ENCODE measurements at places on chromosomes 4 and X. TPM values are rescaled to one million over a fixed set of nuclear protein-coding genes. Genes with fewer than 3 reads are reported as not detected.
A peak's percentile ranks its signal among the peaks of the same experiment; 100 is the strongest.

NDNF gene
- total RNA-seq, result 1.3 TPM

CT45A2 gene
- not detected for total RNA-seq

RTL3 gene
- not detected for total RNA-seq

HAND2 gene
- total RNA-seq, result not detected

FRMD7 gene
- total RNA-seq, result not detected

FAT1 gene
- 34.3 TPM for total RNA-seq

ABLIM2 gene
- total RNA-seq, result 7.5 TPM

PNCK gene
- 4.3 TPM for total RNA-seq

MTNR1A gene
- total RNA-seq, result not detected

SERTM2 gene
- total RNA-seq, result not detected

ARX gene
- 0.98 TPM for total RNA-seq

CSAG1 gene
- 0.98 TPM for total RNA-seq

GJB1 gene
- total RNA-seq, result not detected

STK26 gene
- 1.7 TPM for total RNA-seq

PLP1 gene
- total RNA-seq, result 0.20 TPM

CLDN22 gene
- total RNA-seq, result not detected

- H3K4me3 ChIP-seq, result no peak overlapping the region
- no peaks in the 10 kb centered on the region for H3K36me3 ChIP-seq
- no peak overlapping the region for H3K27ac ChIP-seq
- no peaks in the 10 kb centered on the region for H3K4me1 ChIP-seq
Measured at GRCh38 chrX:30851449-30851848, 37.6 kb downstream of the TAB3 start.

DNA sequence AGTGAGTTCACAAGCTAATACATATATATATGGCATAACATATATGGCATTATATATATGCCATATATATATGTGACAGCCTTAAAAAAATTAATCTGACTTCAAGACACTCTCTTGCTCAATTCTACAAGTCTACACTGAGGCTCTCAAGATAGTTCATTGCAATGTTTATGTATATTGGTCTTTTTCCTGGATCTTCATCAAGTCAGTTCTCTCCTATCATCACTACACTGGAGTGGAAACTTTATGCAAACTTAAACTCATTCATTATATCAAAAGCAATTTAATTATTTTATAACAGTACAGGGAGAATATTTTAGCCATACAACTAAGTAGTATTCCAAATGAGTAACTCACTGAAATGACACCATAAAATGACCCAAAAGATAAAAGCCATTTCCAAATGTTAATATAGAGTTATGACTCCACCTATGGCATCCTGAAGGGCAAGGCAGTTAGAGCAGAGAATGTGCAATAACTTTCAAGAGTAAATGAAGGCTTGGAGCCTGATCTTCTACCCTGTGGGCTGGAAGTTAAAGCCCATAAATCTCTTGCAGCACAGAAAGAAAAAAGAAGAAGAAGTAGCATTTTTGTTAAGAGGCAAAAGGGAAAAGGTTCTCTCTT lies 176.3 kb upstream of the SLIT2 start:
- no peaks in the 10 kb centered on the region for H3K36me3 ChIP-seq
- no peak for DNase-seq
- H3K4me3 ChIP-seq, result no peak overlapping the region
- H3K4me1 ChIP-seq, result no peaks in the 10 kb centered on the region
- no peaks in the 10 kb centered on the region for H3K27me3 ChIP-seq

- H3K36me3 ChIP-seq, result no peaks in the 10 kb centered on the region
- DNase-seq, result peak; percentile 15
- no peaks in the 10 kb centered on the region for H3K27me3 ChIP-seq
- H3K4me1 ChIP-seq, result peaks cover 2% of the 10 kb centered on the region
Measured at GRCh38 chrX:15761564-15762191, 23.6 kb downstream of the CA5B start.

- H3K27me3 ChIP-seq, result peaks cover 1% of the 10 kb centered on the region
- DNase-seq, result peak; percentile 28
- peaks cover 34% of the 10 kb centered on the region for H3K4me1 ChIP-seq
- H3K36me3 ChIP-seq, result no peaks in the 10 kb centered on the region
- H3K4me3 ChIP-seq, result peak overlapping the region; percentile 68
- peak overlapping the region; percentile 94 for H3K27ac ChIP-seq
Measured at GRCh38 chr4:140297221-140297570, 76.2 kb upstream of the SCOC start.

DNA sequence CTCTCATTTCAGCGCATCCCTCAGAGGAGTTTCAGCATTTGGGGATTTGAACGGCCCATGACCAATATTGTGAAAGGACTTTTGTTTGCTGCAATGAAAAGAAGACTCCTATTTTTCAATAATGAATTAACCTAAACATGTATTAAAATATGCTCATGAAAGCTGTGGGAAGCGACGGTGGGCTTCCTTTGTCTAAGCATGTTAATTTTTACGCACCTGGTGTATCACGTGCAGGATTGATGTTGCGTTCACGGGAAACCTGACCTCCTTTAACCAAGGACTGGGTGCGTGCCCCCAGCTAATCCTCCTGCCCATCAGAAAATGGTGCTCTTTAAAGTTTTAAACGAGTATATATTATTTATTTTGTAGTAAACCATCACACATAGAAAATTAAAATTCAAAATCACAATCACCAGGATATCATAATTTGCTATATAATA lies 590 bp upstream of the CCDC110 start:
- H3K4me1 ChIP-seq, result peaks cover 2% of the 10 kb centered on the region
- peaks cover 5% of the 10 kb centered on the region for H3K27me3 ChIP-seq
- H3K4me3 ChIP-seq, result peak overlapping the region; percentile 86

DNA sequence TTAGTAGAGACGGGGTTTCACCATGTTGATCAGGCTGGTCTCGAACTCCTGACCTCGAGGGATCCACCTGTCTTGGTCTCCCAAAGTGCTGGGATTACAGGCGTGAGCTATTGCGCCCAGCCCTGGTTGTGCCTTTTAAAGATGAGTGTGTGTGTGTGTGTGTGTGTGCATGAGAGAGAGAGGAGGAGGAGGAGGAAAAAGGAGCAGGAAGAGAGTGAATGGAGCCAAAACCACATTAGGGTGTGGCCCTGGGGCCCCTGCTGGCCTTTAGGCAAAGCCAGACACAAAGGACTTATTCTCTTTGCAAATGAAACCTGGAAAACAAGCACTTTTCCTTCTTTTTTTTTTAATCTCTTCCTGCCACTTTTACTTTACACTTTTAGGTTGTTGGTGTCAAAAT lies 48.2 kb upstream of the KLF3 start:
- H3K27me3 ChIP-seq, result no peaks in the 10 kb centered on the region
- H3K4me3 ChIP-seq, result no peak overlapping the region
- no peak for DNase-seq
- no peak overlapping the region for H3K27ac ChIP-seq

DNA sequence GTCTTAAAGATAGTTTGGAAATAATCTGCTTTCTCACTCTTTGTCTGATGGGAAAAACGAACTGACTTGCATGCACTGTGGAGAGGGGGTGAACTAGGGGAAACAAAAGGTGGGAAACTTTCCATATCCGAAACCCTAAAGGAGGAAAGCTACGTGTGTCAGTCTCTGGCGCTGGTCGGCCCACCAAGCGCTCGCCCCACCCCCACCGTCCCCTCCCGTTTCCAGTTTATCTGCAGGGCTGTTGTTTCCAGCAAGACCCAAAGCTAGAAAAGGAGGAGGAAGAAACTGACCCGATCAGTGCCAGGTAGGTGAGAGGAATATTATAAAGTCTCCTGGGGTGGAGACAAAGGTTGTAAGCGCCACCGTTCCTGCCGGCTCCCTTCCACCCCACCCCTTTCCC lies 552 bp downstream of the TCEAL9 start:
- peak overlapping the region; percentile 98 for H3K27ac ChIP-seq
- H3K4me1 ChIP-seq, result peaks cover 3% of the 10 kb centered on the region
- H3K36me3 ChIP-seq, result no peaks in the 10 kb centered on the region

DNA sequence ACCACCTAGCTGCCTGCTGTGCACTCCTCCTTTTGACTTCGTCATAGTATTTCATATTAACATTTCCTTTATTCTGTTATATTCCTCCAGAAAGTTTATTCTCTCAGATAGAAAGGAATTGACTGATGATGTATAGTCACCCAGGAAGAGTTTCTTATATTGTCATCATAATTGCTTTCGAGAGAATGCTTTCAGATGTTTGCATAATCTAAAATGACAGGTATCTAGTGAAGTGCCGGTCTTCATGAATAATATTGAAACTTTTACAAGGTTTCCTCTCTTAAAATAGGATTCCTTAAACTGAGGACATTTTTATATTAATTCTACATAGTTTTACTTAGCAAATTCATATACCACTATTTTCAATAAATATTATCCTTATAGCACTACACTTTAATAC lies 10.1 kb downstream of the SEC24D start:
- peaks cover 24% of the 10 kb centered on the region for H3K4me1 ChIP-seq
- no peak overlapping the region for H3K27ac ChIP-seq
- H3K27me3 ChIP-seq, result peaks cover 3% of the 10 kb centered on the region
- no peak for DNase-seq
- H3K36me3 ChIP-seq, result peaks cover 6% of the 10 kb centered on the region

- no peak overlapping the region for H3K27ac ChIP-seq
- no peak overlapping the region for H3K4me3 ChIP-seq
- DNase-seq, result no peak
- H3K36me3 ChIP-seq, result no peaks in the 10 kb centered on the region
- H3K27me3 ChIP-seq, result peaks cover 3% of the 10 kb centered on the region
Measured at GRCh38 chr4:94304365-94304971, 38.2 kb downstream of the HPGDS start.

- no peak for DNase-seq
- H3K27ac ChIP-seq, result no peak overlapping the region
- no peaks in the 10 kb centered on the region for H3K36me3 ChIP-seq
Measured at GRCh38 chr4:16160457-16160856, 65.8 kb downstream of the TAPT1 start.

- no peak overlapping the region for H3K27ac ChIP-seq
- H3K36me3 ChIP-seq, result no peaks in the 10 kb centered on the region
- H3K4me3 ChIP-seq, result no peak overlapping the region
- no peaks in the 10 kb centered on the region for H3K4me1 ChIP-seq
- no peak for DNase-seq
- no peaks in the 10 kb centered on the region for H3K27me3 ChIP-seq
Measured at GRCh38 chrX:151904989-151905388, 7.7 kb upstream of the MAGEA4 start.

DNA sequence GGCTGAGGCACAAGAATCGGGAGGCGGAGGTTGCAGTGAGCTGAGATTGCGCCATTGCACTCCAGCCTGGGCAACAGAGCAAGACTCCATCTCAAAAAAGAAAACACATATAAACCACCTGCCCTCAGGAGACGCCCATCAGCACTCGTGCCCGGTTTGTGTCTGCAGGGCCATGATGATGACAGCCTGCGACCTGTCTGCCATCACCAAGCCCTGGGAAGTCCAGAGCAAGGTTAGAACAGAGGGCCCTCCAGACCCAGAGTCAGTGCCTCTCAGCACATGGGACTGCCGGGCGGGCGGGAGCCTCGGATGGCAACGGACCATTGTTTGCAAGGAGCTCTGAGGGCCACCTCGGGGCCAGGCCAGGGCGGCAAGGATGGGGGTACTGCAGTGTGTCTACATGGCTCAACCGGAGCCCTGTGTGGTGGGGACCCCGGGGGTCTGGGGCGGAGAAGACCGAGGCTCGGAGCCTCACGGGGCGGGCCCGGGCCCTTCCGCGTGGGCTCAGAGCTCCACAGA lies 9.3 kb downstream of the ATP5ME start:
- H3K27me3 ChIP-seq, result peaks cover 12% of the 10 kb centered on the region
- H3K27ac ChIP-seq, result no peak overlapping the region
- peak overlapping the region; percentile 59 for H3K4me3 ChIP-seq
- no peaks in the 10 kb centered on the region for H3K4me1 ChIP-seq
- DNase-seq, result peak; percentile 14
- peaks cover 6% of the 10 kb centered on the region for H3K36me3 ChIP-seq

- no peak overlapping the region for H3K4me3 ChIP-seq
- no peaks in the 10 kb centered on the region for H3K27me3 ChIP-seq
- no peaks in the 10 kb centered on the region for H3K4me1 ChIP-seq
- H3K36me3 ChIP-seq, result no peaks in the 10 kb centered on the region
- no peak overlapping the region for H3K27ac ChIP-seq
Measured at GRCh38 chr4:24686866-24687692, 102.7 kb upstream of the DHX15 start.

GRCh38 chr4:101334963-101335572 lies 12.3 kb downstream of the PPP3CA start:
- no peaks in the 10 kb centered on the region for H3K27me3 ChIP-seq
- DNase-seq, result no peak
- no peaks in the 10 kb centered on the region for H3K36me3 ChIP-seq
- H3K27ac ChIP-seq, result no peak overlapping the region

DNA sequence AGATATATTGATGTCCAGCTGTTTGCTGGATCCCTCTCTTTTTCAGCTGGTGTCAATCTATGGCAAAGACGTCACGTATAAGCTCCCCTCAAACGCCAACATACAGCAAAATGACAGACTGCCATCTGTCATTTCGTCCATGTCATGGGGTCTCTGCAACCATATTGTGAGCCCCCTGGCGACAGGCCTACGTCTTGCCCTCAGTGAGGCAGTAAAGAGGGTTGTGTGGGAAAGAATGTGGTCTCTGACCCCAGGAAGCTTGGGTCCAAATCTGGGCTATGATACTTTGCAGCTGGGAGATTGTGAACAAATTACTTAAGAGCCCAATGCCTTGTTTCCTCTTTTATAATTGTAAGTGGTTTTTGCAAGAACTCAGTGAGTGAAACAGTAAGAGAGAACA lies 7.4 kb downstream of the SUPT20HL2 start:
- H3K27me3 ChIP-seq, result no peaks in the 10 kb centered on the region
- no peak overlapping the region for H3K4me3 ChIP-seq
- H3K36me3 ChIP-seq, result no peaks in the 10 kb centered on the region
- no peak for DNase-seq
- H3K4me1 ChIP-seq, result peaks cover 7% of the 10 kb centered on the region
- H3K27ac ChIP-seq, result peak overlapping the region; percentile 22

DNA sequence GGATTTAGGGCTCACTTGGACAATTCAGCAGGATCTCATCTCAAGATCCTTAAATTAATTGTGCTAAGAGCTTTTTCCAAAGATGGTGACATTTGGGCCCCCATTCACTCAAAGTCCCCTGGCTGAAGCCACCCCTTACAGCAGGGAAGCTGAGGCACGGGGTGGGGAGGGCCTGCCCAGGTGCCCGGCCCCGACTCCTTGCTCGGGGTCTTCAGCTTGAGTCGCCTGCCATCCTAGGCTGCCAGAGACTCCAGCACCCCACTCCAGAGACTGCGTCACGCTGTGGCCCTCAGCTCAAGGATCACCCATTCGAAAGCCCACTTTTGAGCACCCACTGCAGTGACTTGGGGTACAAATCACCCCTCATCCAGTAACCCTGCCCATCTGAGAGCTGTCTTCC lies 39.2 kb upstream of the GPR78 start:
- H3K4me1 ChIP-seq, result peaks cover 3% of the 10 kb centered on the region
- no peaks in the 10 kb centered on the region for H3K36me3 ChIP-seq
- H3K27ac ChIP-seq, result no peak overlapping the region
- no peak for DNase-seq
- H3K27me3 ChIP-seq, result peaks cover 4% of the 10 kb centered on the region
- H3K4me3 ChIP-seq, result no peak overlapping the region

DNA sequence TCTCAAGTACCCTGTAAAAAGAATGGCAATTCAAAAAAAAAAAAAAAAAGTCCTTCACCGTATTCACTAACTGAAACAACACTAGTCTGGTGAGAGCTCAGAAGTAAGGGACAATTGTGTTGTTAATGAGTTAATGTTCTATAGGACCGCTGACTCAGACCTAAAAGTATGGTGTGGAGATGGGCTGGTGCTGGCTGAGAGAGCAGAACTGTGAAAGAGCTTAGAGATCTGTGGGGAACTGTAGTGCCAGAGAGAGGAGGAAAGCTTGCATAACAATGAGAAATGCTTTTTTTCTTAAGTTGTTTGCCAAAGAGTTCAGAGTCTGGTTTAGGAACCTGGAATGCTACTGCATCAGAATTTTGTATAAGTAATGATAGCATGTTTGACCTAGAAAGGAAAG lies 65.1 kb downstream of the LHFPL1 start:
- H3K4me1 ChIP-seq, result peaks cover 7% of the 10 kb centered on the region
- no peak overlapping the region for H3K4me3 ChIP-seq
- no peaks in the 10 kb centered on the region for H3K36me3 ChIP-seq
- H3K27ac ChIP-seq, result no peak overlapping the region
- DNase-seq, result no peak
